ENCODE measurements at places on chromosomes 1 and 21.

DNA sequence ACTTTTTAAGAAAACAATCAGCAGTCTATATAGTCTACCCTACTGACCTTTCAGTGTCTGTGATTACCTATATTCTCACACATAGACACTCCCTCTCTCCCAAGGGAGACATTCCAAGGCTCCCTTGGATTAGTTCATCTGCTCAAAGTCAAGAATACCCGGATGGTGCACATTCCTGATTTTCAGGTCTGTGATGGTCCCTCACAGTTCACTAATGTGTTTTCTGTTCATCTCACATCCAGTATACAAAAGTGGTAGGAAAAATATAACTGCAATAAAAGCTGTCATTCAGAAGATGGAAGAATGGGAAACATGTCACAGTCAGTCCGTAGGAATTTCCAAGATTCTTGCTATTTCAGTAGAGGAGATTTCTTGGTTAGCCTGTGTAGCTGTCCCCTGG is 224.1 kb upstream of the CACYBP start:
- peak; percentile 12 for DNase-seq

DNA sequence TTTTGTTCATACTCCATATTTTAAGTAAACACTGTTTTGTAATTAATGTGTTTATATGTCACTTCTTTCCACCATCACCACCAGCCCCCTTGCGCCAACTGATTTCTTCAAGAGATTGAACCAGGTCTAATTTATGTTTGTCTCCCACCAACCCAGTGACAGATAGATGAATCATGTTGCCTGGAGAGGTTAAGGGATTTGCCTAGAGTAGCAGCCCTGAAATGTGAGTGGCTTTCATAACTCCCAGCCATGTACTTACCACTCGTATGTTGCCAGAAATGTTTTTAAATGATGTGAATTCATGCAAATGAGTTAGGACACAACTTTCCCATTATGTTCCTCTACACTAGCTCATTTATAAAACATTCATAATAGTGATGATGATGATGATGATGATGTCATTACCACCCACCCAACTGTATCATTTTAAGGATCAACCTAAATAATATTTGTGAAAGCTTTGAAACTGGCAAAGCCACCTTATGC is 86.9 kb downstream of the LRRC8D start:
- DNase-seq, result peak; percentile 72

DNA sequence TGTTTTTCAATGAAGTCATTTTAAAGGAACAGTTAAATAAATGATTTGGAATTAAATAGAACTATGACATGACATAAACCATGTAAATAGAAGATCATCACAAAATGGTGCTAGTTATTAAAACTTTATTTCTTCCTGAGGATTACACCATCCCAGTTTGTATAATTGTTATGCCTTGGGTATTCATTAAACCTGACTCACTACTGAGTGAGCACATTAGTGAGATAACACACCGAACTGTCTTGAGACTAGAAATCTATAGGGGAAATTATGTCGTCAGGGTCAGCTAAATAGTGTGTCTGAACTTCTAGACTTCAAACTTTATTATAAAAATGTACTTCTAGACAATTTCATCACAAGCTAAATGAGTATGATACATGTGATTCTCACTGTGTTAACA is 189.4 kb downstream of the NCAM2 start:
- DNase-seq, result no peak

DNA sequence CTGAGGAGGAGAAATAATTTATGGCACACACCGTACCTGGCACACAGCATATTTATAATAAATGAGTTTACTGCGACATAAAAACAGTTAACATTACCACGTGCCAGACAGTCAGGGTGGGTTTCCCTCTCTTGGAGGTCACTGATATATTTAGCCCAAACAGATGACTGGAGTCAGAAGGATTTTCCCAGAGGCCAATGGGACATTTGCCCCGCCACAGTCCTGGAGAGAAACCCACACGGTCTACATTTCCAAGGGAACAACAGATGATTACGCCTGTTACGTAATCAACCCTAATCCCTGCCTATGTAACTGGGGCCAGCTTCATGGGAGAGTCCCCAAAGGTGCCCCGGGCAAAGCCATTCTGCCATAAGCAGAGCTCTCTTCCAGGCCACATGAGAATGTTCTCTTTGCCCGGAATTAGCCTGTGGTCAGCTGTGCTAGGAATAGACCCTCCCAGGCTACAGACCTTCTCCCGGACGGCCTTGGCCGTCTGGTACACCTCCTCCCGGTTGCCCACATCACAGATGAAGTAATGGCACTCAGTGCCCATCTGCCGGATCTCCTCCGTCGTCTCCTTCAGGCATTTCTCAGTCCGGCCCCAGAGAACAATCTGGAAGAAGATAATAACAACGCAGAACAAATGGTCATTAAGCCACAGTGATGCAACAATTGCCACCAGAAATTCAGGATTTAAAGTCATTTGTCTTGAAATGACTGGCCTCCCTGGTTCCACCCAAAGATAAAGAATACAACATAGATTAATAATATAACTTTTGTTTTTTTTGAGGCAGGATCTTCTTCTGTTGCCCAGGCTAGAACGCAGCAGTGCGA is 37.7 kb downstream of the DHRS3 start:
- peak; percentile 63 for DNase-seq

GRCh38 chr21:34143685-34144182 is 70.4 kb downstream of the MRPS6 start:
- DNase-seq, result no peak

DNA sequence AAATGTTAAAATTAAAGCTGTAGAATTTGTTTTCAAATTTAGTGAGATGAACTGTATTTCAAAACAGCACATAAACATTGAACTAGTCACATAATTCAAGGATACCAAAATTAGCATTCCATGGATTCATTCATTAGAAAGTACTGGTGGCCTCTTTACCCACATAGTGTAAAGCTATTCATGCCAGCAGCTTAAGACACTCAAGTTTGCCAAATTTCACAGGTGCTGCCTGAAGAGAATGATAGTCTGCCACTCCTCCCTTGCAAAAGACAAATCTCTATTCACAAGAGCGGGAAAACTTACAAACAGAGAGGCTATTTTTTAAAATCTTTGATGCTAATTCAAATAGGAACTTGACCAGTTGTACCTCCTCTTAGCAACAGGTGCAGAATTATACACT is 337.0 kb downstream of the BRINP3 start:
- DNase-seq, result no peak

DNA sequence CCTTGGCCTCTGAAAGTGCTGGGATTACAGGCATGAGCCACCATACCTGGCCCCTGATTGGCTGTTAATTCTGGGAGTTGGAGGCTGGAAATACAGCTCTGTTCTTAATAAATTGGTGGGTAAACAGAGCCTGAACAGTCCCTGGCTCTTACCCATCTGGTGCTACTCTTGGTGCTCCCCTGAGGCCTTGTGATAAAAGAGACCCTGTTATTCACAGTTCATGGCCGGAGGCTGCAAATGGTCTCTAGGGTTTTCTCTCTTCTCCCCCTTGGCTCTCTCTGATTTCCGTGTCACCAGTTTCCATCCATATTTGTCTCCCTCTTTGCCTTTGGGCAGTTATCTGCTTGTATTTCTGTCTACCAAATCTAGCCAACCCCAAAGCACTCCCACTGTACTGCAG is 17.2 kb downstream of the NFASC start:
- no peak for DNase-seq

DNA sequence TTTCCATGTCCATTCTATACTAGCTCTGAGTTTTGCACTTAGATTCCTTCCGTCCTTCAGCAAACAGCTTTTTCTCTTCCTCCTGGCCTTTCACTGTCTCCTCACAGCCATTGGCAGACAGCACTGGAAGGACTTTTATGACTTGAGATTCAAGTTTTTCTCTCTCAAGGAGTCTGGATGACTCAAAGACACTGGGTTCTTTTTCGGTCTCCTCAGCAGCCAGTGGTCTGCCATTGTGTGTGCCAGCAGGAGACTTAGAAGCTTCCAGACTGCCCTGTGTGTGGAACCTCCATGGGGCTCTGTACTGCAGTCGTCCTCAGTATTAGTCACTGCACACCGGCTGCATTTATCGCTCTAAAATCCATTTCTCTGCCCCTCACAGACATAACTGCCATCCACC is 30.5 kb downstream of the NTNG1 start:
- no peak for DNase-seq

DNA sequence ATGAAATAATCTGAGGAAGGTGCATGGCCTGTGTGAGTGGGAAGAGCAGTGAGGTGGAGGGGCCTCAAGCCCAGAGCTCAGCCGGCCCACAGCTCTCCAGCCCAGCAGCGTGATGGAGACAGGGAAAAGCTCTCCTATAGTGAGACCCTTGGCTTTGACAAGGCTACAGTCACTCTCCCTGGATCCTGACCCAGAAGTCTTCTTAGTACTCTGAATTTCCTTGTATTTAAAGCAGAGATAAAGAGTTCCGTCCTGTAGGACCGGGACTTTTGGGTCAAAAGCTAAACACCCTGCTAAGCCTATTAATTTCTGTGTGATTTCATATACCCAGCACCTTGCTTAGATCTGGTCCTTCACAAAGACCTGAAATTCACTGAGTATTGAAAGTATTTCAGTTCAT is 48.2 kb upstream of the F3 start:
- DNase-seq, result no peak

- DNase-seq, result no peak
Observed at GRCh38 chr1:2319291-2319690, 72.1 kb downstream of the MORN1 start.

GRCh38 chr1:4655674-4656532 is 1.5 kb downstream of the AJAP1 start:
- no peak for DNase-seq

GRCh38 chr21:18744840-18745239 is 341.3 kb upstream of the TMPRSS15 start:
- DNase-seq, result no peak

DNA sequence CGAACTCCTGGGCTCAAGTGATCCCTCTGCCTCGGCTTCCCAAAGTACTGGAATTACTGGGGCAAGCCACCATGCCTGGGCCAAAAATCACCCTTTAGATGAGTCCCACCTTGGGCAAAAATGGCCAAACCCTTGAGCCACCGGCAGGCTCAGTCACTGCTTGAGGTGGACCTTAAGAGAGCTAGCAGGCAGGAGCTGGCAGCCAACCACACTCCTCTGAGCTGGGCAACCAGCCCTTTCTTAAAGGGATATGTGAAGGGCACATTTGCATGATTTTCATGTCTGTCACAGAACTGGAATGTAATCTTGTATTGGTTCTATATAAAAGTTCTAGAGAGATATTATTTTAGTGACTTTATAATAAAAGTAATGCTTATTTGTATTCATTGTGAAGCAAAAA is 316.5 kb downstream of the PBX1 start:
- DNase-seq, result no peak

DNA sequence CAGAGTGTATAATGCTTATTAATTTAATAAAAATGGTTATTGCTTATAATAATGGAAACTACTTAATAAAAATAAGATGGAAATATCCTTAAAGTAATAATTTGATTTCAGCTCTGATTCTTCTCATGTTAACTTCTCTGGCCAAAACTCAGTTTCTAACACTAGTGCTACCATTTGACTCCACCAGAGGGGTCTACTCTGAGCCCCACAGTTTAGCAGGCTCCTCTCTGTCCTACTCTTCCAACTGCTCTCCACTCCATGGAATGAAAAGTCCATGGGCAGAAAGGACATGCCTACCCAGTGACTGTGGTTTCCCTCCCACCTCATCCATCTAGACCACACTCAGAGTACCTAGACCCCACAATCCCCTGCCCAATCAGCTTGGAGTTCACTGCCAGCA is 489.1 kb upstream of the CAMK1G start:
- DNase-seq, result no peak

DNA sequence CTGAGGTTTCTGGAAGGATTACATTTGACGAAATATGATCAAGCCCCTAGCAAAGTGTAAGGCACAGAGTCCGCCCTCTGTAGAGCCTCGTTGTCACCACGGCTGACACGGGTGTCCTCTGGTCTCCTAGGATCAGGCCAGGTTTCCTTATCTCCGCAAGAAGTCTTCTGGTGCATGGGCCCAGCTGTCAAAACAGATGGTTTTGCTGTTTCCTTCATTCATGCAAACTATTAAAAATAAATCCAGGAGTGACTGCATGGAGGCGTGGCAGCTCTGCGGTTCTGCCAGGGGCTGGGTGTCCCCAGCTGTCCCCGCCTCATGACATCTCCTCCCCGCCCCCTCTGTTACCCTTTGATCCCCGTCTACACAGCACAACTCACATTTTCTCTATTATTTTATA is 209.0 kb downstream of the DYRK1A start:
- no peak for DNase-seq

- no peak for DNase-seq
Observed at GRCh38 chr1:244083383-244083943, 32.4 kb downstream of the ZBTB18 start.

GRCh38 chr1:47901001-47901575 is 96.1 kb downstream of the TRABD2B start:
- DNase-seq, result no peak

DNA sequence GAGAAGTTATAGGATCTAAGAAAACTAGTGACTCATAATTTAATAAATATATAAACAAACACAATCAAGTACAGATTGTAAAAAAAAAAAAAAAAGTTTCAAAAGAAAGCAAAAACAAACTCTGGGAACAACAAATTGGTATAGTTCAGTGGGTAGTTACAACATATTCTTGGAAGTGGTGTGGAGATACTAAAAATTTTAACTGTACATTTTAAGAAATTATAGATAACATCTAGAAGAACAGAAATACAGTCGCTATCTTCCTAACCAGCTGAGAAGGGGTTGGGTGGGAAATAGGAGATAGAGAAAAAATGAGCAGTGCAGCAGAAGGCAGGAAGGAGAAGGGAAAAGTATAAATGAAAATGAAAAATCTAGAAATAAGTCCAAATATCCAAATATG is 70.5 kb downstream of the LRRC8C start:
- no peak for DNase-seq

DNA sequence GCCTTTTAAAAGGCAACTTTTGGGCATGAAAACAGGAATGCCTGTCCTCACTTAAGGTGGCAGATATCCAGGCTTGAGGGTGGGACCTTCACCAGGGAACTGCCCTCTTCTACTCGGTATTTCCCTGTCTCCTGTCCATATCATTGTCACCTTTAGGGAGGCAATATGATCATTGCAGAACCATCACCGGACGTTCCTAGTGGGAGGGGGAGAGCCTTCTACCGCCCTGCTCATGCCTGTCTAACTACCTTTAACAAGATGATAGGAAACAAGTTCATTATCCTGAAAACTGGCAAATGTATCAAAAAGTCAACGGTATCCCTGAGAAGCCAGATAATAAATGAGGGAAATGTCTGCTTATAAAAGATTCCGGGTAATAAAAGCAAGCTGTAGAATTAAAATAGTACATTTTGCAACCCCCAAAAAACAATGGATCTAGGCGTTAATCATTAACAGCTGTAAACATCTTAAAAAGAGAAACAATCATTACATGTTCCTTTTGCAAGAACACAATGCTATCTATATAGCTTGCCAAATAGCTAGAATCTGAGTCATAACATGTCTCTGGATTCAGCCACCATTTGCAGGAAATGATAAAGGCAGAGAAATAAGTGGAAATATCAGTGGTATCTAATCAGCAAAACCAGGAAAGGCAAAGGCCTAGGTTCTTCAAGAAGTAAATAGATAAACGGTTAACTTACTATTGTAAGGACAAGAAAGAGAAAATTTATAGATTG is 852.9 kb upstream of the ADGRL4 start:
- peak; percentile 61 for DNase-seq

- no peak for DNase-seq
Observed at GRCh38 chr1:19087737-19088594, 122.1 kb downstream of the UBR4 start.

- no peak for DNase-seq
Observed at GRCh38 chr1:189606795-189607476, 870.7 kb downstream of the BRINP3 start.

- no peak for DNase-seq
Observed at GRCh38 chr1:68132426-68133130, 82.2 kb upstream of the DIRAS3 start.

All from HFFc6 (cell line).